NCI-H2081 treated with DMSO at 0.1 percent for 48 hours (cell line): ENCODE measurements at places on chromosomes 7 and 10.
A peak's percentile ranks its signal among the peaks of the same experiment; 100 is the strongest.

GRCh38 chr7:114100810-114101209 is 182.0 kb upstream of the PPP1R3A start:
- DNase-seq = no peak

DNA sequence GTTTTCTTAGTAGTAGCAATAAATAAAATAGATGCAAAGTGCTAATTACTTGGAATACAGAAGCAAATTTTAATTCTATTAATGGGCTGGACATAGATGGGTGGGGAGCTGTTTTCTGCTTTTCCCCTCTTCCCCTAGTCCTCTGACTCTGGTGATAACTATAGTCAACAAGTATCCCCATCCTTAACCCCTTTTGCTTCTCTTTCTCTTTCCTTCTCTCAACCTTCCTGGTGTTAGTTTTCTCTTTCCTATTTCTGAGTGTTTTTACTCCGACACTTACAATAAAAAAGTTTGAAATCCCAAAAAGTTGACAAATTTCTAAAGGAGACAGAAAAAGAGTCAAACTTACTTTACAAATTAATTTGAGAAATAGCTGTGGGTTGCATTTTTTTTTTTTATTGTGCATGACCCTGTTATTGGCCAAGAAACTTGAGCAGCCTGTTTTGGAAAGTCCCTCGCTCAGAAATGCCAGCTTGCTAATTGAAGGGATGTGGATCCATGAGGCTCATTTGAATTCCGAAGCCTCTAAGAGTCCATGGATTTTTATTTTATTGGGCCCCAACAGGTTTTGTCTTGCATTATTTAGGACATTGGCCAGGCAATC is 2.4 kb downstream of the FAS start:
- no peak for DNase-seq

DNA sequence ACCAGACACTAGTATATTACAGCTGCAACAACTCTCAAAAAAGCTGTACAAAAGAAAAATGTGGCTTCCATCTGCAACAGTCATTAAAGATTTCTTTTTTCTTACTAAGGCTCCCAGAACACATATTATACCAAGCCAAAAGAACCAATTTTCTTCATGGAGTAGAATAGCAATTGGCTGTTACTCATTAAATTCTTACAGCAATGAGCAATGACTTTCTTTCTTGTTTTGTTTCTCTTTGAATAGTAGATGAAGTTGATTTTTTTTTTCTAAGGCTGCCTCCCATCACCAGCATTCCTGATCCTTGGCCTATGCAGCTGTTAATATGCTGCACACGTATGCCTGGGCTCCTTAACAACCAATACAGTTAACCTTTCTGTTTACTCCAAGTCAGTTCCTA is 36.6 kb upstream of the SPOCK2 start:
- no peak for DNase-seq

- DNase-seq = no peak
Measured at GRCh38 chr7:77765906-77766800, 32.1 kb downstream of the TMEM60 start.

DNA sequence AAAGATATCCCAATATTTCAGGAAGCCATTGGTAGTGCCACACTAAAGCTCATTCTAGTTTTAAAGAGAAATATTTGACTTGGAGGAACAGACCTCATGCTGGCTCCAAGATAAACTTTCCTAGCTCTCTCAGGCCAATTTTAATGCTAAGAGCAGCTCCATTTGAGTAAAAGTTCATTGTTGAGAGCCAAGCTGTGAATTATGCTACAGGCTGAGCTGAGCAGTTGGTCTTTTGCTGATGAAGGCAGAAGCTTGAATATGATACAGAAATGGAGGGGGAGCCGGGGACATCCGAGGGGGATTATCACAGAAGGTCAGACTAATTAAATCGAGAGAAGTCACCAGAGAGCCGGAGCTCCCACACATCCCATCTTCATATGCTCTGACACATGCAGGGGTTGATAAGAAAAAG is 175.7 kb upstream of the AUTS2 start:
- DNase-seq = no peak

DNA sequence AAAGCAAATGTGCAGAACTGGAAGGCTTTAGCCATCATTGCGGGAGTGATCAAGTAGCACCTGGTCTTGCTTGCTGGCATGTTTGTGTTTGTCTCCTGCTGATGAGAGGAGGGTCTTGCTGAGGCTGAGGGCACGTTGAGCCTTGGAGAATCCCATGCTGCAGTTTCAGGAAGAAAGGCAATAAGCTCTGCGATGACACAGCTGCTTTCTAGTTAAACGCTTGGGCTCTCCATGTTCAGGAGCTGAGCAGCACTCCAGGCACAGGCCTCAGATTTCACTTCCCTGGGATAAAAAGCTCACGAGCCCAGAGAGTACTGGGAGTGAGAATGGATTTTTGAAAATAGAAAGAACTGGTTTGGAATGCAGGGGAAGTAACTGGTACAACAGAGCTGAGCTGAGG is 100.8 kb downstream of the LRRC18 start:
- no peak for DNase-seq

DNA sequence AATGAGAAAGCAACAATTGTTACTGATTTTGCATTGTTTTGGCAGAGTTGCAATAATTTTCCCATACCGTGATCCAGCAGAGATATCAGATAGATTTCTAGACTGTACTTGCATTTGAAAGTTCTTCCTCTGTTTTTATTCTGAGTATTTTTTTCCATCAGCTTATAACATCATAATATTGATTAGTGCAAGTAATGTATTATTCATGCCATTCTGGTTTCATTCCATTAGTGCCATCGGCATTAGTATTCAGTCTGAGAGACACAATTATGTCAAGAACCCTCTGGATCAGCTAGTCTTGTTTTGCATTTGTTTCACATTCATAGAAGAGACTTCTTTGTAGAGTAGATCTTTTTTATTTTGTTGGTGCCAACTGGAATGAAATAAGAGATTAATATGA is 304.0 kb downstream of the BBS9 start:
- DNase-seq = no peak

DNA sequence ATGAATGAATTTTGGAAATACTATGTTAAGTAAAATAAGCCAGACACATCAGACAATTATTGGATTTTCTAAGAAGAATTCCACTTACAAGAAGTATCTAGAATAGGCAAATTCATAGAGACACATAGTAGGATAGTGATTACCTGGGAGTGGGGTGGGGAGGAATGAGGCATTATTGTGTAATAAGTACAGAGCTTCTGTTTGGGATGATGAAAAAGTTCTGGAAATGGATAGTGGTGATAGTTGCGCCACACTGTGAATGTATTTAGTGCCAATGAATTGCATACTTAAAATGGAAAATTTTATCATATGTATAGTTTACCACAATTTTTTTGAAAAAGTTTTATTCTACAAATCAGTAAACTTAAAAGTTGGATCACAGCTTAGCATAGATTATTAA is 297.2 kb upstream of the KAT6B start:
- DNase-seq = no peak

- no peak for DNase-seq
Measured at GRCh38 chr7:110573862-110574528, 516.9 kb upstream of the LRRN3 start.

DNA sequence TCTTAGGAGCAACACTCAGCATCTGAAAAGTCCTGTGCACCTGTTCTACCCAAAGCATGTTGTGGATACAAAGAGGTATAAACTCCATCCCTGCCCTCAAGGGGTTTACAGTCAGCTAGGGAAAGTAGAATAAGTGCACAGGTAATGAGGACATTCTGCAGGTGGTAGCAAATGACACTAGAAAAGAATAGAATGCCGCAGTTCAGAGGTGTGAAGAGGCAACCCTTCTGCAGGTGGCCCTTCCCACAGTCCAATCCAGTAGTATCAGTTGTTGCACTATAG is 36.7 kb downstream of the WBP1L start:
- no peak for DNase-seq

DNA sequence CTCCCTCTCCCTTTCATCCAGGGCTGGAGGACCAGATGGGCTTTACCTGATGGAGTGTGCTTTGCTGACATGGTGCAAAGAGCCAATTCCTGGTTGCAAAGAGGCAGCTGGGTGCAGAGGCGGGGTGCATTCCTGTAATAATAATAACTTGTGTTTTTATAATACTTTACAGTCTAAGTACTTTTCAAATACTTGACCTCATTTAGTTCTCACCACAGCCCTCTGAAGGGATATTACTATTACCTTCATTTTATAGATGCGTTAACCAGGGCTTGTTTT is 70.4 kb downstream of the TCF7L2 start:
- no peak for DNase-seq

GRCh38 chr7:2800931-2801688 is 43.0 kb downstream of the GNA12 start:
- no peak for DNase-seq

GRCh38 chr7:40008223-40008815 is 58.3 kb downstream of the CDK13 start:
- DNase-seq = no peak

DNA sequence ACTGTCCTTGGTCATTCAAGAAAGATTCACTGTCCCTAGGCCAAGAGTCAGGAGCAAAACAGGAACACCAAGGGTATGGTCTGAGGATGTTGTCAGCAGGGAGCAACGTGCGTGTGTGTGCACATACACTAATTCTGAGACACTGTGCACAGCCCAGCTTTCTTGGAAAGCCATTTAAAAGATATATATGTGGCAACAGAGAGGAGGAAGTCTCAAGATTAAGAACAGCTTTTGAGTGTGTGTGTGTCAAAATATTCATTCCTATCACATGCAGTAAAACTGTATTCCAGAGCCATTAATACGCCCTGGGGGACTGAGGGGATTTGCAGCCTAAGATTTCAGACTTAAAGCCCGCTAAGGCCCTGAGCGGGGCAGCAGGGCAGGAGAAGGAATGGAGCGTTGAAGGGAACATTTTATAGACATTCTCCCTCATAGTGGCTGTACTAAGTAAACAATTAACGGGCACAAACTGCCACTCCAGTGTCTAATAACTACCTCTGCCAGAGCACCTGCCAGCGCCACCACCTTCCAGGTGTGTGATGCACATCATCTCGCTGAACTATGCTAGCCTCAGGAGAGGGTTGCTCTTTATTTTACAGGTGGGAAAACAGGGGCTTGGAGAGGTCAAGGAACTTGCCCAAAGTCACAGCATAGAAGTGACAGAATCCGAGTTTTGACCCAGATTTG is 2.0 kb downstream of the NOD1 start:
- DNase-seq = peak; percentile 31

GRCh38 chr10:30861221-30861620 is 170.4 kb downstream of the ZNF438 start:
- no peak for DNase-seq

DNA sequence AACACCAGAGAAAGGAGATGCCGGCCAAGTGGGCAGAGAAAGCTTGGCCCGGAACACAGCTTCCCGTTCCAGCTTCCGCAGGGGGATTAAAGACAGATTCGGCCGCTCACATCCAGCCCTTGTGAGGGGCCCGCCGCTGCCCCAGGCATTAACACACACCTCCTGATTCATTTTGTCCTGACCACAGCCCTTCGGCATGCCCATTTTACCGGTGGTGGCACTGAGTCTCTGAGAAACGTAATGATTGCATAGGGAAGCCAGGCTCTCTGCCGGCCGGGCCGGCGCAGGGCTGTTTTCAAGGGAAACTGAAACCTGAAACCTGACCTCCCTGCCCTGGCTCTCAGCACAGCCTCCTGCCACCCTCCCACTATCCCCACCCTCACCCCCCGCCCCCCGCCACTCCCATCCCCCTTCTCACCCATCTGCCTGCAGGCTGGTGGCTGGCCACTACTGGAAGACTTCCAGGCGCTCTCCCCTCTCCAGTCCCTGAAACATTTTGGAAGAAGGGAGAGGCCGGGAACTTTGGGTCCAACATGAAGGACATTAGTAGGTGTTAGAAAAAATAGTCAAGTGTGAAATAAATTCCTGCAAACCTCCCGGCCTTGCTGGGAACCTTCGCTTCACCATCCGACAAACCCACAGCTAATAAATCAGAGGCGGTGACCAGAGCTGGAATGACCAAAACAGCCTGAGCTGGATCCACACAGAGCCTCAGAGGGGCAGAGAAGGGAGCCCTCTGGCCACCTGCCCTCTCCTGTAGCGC is 83.5 kb upstream of the CUX1 start:
- DNase-seq = no peak

GRCh38 chr7:75716992-75717626 is 21.6 kb downstream of the HIP1 start:
- no peak for DNase-seq

GRCh38 chr10:132407846-132408278 is 10.9 kb downstream of the PWWP2B start:
- no peak for DNase-seq

- DNase-seq = no peak
Measured at GRCh38 chr7:44590910-44591309, 8.9 kb upstream of the TMED4 start.

GRCh38 chr10:46091828-46092523 is 45.9 kb upstream of the MSMB start:
- DNase-seq = no peak

- no peak for DNase-seq
Measured at GRCh38 chr10:47361293-47361692, 13.1 kb downstream of the RBP3 start.
